ENCODE measurements at places on chromosomes 1 and 21. TPM values are rescaled to one million over a fixed set of nuclear protein-coding genes. Genes with fewer than 3 reads are reported as not detected.
A peak's percentile ranks its signal among the peaks of the same experiment; 100 is the strongest.

DNA sequence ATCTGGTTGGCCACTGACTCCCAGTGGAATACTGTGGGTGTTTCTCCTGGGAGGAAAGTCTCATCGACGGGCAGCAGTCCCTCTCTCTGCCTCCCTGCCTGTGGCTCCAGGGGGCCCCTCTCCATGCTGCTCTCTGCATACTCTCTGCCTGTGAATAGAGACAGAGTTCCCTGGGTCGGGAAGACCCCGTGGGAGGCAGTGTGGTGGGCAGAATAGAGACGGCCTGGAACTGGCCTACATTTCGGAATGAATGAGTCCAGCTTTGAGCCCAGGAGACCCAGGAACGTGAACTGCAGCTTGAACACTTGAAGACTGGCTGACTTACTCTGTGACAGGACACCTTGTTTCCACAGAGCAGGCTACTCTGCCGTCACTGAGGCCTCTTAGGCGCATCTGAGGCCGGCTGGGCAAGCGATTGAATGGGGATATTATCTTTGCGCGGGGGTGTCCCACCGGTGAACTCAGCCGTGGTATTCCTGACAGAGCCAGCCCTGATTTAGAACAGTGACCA is 64.0 kb downstream of the KIF21B start:
- no peak for DNase-seq

DNA sequence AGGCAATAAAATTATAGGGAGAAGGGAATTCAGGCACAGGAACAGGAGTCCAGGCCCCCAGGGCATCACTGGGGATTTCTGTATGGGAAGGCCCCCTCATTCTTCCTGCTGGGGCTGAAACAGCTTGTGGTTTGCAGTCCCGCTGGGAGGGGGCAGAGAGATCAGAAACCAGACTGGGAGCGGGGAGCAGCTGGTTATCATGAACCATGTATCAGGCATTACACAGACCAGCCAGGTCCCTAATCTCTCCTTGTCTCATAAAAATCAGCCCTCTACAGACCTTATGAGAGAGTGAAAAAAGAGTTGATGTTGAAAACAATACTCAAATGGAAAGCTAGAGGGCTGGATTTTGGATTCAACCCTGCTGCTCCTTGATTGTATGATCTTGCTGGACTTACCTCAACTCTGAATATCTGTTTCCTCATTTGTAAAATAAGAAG is 93.4 kb upstream of the F3 start:
- DNase-seq, result peak; percentile 96

DNA sequence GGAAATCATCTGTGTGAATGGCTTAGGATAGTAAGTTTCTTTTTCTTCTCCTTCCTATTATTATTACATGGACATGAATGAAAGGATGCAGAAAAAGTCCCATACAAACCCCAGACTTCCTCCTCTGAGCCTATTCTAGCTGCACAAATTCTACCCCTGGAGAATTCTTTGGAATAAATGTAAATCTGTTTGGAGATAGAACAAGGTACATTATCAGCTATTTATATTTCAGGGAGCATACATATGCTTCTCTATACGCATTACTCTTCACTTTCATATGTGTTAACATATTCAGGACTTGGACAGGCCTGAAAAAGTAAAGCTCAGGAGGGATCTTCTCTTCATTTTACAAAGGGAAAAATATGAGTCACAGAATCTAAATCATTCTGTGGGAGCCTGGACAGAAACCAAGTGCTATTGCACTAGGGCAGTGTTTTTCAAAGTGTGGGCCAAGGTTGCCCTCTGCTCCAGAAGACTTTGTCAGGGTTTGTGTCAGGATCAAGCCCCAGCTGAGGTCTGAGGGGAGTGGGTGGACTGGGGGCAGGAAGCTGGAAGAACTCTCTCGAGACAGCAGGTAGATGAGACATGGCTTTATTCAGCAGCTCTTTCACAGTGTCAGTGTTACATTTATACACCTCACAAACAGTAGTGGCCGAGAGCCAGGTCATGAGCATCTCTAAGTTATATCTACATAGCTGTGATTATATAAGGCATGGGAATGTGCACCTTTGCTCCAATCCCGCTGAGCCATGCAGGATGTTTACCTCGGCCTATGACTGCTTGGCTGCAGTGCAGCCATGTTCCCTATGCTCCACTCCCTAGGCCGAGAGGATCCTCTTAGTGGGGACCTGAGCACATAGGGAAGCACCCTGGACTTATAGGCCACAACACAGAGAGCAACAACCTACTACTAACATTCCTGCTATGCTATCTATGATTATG is 114.3 kb downstream of the GDAP2 start:
- peak; percentile 45 for DNase-seq

DNA sequence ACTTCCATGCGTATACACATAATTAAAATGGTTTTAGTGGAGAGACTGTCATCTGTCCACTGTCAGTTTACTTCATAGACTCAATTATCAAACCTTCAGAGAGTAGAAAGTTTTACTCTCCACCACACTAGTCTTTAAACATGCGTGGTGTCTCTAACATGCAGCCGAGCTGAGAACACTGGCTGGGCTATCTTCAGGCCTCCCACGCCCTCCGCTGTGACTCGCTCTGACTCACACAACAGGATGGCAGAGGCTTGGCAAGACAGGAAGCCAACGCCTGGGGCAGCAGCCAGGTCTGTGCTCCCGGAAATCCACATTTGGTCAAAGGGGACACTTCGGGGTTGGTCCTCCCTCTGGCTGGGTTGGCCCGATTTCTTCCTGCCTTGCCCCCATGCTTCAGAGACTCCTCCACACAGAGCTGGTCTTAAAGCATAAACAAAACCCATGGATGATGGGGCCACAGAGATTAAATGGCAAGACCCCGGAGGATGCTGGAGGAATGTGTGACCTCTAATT is 22.7 kb upstream of the IFNGR2 start:
- DNase-seq, result peak; percentile 95

- no peak for DNase-seq
Observed at GRCh38 chr21:42187976-42188653, 30.8 kb upstream of the ABCG1 start.

DNA sequence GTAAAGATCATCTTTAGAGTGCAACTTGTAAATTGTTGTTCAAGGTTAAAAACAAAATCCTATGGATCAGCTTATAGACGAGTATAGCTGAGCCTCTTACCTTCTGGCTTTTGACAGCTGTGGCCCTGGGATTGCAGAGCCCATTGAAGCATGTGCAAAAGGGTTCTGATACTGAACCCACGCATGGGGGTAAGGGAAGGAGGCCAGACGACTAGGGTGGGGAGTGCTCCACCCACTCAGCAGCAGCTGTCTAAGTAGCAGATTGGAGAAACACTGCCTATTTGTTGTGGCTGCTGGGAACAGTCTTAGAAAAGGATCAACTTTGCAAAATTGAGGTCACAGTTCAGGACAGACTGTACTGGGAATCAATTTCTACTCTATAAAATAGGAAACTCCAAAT is 16.1 kb downstream of the CD101 start:
- DNase-seq, result no peak

DNA sequence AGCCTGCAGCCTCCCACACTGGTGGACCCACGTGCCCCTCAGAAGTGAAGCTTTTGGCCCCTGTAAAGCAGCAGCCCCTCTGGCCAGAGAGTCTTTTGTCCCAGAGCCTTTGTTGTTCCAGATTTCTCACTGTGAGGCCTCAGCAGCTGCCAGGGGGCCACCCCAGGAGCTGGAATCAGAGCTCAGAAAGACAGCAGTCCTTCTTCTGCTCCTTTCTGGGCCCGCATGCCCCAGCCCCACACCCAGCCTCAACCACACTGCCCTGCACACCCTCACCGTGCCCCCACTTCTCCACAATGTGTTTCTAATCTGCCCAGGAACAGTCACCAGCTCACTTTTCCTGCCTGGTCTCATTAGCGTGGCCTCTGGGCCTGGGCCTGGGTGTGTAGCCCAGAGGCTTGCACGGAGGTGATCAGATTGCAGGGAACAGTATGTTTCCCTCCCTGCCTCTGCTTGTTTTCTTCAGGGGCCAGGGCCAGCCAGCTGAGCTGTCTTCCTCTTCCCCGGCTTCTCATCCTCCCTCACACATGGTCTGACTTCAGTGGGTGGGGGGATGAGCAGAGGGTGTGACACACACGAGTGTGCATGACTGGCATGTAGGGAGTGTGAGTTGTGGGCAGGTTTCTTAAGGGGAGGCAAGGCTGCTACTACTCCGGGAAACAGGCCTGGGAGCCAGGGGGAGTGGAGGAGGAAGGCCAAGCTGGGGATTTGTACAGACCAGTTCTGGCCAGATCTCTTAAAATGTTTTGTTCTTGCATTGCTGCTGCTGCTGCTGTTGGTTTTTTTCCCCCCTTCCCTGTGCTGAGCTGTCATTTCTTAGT is 82.5 kb upstream of the ZNF648 start:
- DNase-seq, result peak; percentile 86

GPR37L1 gene
- total RNA-seq, result under 0.01 TPM

UBASH3A gene
- not detected for total RNA-seq

CD52 gene
- total RNA-seq, result not detected
